T-helper 22 cell (primary cell): ENCODE measurements at places on chromosomes 2 and 18.

DNA sequence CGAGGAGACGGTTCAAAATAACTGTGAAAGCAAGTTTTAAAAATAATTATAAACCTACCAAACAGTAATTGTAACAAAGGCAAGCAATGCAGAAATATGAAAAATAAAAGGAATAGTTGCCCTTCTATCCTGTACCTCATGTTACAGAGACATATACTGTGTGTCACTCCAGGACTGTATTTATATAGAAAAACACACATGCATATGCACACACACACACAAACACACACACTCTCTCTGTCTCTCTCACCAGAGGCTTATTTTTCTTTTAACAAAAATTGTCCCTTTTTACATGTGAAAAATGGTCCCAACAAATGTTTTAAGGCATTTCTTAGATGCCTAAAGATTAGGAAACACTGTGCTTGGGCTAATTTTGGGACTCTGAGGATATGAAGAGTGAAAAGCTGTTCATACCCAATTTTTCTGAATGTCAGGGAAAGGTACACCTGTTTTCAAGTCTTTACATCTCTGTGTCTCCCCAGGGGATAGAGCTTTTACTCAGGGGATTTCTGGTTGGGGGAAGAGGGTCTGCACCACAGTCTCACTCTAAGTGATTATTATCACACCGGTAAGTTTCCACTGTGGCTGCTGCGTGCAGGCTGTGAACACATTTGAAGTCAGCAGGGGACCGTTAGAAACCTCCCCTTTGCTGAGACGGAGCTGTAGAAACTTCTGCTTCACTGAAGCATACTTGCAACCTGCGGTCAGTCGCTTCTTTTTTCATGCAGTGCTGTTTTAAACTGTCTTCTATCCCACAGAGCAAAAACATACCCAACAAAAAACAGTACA, 51.4 kb upstream of the SPAG16 start:
- peak; percentile 44 for DNase-seq

DNA sequence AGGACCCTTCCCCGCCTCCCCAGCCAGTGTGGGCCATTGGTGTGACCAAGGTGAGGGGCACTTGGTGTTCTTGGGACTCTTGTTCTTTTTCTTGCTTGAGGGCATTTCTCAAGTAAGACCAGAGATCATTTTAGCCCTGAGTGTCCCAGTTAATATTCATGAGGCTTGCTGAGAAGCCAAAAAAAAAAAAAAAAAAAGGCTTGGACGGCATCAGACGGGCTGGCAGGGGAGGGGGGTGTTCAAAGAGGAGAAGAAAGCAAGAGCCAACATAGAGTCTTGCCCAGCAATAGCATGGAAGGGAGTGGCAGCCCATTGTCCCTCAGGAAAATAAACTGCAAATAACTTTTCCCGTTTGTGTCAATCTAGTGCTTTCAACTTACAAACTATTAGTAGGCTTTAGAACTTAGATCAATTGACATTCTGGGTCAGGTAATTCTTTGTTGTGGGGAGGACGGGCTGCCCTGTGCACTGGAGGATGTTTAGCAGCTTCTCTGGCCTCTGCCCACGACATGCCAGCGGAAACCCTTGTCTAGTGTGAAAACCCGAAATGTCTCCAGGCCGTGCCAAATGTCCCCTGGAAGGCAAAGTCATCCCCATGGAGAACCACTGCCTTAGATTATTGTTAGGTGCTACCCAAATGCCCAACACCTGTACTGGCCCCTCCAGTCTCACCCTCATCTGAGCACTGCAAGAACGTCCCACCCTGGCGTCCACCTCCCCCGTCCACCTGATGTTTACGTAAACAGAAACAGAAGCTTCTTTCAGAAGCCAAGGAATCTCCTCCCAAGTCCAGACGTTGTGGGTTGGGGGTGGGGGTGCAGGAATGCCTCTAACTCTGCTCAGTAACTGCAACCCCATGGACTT, 163.4 kb downstream of the BCL2 start:
- DNase-seq: no peak

GRCh38 chr2:66573416-66573815, 138.5 kb downstream of the MEIS1 start:
- no peak for DNase-seq

DNA sequence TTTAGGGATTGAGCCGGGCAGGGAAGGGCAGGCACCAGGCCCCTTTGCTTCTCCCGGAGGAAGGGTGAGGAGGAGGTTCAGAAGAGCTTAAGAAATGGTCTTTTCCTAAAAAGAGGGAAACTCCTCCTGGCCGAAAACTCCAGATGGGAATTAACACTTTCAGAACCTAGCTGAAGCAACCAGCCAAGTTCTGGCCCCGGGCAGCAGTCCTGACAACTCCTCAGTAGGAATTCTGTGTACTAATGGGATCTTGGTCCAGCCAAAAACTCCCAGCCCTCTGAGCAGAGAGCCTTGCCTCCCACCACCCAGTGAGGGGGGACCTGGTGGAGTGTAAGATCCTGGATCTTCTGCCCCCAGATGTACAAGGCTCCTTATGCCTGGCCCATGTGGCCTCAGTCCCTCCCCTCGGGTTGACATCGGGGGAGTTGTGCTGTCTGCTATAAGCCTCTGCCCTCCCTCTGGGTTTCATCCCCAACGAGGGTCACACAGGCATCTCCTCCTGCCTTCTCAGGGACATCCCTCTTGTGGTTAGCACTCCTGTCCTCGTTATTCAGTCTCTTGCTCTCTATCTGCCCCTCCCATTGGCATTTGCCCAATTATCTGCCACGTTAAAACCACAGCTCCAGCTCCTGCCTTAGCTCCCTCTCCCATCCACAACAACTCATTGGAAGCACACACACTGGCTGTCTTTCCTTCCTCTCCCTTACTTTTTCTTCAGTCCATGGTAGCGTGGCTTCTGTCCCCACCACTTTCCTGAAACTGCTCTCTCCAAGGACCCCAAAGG, 184.6 kb downstream of the CYP26B1 start:
- no peak for DNase-seq

GRCh38 chr2:164103271-164103670, 367.5 kb upstream of the FIGN start:
- DNase-seq: no peak

GRCh38 chr2:6071519-6071918, 379.3 kb downstream of the SOX11 start:
- no peak for DNase-seq

- no peak for DNase-seq
Observed at GRCh38 chr2:229526951-229527350, 187.4 kb downstream of the DNER start.

DNA sequence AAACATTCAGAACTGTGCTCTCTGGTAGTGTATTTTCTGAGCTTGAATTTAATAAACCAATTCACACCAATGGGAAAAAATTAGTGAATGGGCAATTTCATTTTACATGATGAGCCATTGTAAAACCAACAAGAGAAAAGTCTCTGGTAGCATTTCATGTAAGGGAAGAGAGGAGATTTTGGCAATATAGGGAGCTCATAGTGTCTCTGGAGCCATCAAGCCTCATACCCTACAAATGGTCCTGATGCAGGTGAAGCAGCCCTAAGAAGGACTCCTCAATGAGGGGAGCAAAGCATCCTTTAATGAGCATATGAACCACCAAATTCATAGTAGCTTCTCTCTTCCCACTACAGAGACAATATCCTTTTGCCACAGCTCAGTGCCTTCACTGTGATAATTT, 373.0 kb downstream of the RIT2 start:
- DNase-seq: no peak

- no peak for DNase-seq
Observed at GRCh38 chr2:23574919-23575654, 190.1 kb downstream of the KLHL29 start.

- DNase-seq: no peak
Observed at GRCh38 chr2:25227576-25227975, 59.2 kb upstream of the POMC start.

DNA sequence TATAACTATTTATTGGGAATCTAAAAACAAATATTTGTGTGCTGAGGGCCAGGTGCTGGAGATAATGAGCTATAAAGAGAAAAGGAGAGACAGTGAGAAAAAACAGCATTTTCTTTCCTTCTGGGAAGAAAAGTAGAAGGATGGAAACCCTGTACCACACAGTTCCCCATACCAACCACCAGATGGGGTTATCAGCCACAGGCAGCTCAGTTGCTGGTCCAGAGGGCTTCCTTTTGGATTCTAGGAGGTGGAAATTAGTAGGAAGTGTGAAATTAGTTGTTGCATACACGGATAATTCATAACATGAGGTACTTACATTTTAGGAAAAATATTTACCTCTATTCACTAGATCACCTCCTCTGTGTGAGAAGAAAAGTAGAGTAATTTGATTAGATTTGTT, 237.0 kb upstream of the FOSL2 start:
- no peak for DNase-seq

DNA sequence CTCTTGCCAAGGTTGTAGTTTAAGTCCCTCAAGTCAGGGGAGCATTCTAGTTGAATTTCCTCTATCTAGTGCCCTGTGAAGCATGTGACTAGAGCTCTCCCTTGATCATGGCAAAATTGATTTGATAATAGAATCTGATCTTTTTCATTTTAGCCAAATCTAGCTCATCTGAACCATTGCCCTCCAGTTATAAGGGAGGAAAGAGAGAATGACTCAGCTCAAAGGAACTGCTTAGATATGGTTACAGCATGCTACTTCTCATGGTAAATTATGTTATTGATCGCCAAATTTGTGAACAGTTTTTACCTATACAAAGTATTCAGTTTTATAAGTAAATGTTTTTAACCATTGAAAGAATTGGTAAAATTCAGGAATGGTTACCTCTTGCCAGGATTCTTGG, 100.8 kb downstream of the GPR39 start:
- DNase-seq: no peak

DNA sequence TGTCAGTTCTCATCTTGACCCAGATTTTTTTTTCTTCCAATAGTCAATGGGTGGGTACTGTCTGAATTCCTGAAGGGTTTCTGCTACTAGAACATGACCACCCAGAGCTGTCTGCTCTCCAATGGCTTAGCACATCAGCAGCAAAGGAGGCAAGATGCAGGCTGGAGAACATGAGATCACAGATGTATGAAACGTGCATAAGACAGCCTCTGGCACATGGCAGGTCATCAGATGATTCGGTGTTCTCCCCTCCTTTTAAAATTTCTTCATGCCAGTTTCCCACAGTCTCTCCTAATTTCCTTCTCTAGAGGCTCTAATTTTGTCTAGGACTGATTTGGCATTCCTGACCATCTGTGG, 359.3 kb upstream of the TNP1 start:
- DNase-seq: no peak

GRCh38 chr2:227383686-227384085, 4.1 kb downstream of the SCYGR1 start:
- DNase-seq: no peak

GRCh38 chr2:37376421-37377186, 32.2 kb downstream of the QPCT start:
- no peak for DNase-seq

DNA sequence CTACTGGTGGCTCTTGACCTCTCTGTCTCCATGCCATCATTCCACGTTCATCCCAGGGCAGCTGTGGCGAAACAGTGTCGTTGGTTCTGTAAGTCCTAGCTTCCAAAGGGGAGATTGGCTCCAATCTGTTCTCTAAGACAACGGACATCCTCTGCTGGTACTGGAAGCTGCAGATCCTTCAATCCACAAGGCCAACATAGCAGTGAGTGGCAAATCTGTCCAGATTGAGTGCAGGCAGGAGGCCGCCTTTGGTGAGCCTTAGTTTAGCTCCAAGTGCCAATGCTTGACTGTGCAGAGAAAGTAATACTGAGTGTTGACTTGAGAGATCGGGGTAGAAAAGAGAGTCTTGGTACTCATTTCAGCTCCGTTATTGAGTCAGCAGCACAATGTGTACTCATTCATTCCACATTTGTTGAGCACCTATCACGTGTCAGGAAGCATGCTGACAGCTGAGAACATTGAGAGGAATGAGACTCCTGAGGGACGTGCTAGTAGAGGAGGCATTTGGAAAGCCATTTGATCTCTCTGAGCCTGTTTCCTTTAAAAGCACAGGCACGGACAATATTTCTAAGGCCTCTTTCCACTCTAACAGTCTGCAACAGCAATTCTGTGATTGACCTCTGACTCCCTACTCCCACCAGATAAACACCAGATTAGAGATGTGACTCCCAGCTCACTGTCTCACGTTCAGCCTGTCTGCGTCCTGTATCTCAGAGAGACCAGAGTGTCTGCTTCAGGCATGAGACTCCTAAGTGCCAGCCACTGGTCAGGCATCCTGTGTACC, 306.0 kb downstream of the CLIP4 start:
- no peak for DNase-seq
